Umbilical cord (tissue), 2 donors: ENCODE measurements at places on chromosomes 12 and 14.
A peak's percentile ranks its signal among the peaks of the same experiment; 100 is the strongest.

DNA sequence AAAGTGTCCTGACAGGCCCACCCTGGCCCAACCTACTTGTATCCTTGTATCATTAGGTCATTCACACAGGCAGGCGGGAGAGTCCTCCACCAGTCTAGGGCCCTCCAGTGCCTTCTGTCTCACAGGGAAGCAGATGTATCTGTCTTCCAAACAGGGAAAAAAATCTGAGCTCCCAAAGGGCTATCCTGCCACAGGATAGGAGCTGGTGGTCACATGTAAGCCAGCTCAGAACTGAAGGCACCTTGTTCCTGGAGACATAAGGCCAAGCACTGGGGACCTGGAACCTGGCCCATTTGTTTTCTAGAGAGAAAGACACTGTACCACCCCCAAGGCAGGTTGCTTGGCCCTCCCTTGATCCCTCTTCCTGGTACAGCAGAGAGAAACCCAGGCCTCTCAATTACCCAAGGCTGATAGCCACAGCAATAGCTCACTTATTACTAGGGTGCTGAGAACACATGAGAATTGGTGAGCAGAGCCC lies 19.4 kb upstream of the PLEKHH1 start:
- DNase-seq = no peak

DNA sequence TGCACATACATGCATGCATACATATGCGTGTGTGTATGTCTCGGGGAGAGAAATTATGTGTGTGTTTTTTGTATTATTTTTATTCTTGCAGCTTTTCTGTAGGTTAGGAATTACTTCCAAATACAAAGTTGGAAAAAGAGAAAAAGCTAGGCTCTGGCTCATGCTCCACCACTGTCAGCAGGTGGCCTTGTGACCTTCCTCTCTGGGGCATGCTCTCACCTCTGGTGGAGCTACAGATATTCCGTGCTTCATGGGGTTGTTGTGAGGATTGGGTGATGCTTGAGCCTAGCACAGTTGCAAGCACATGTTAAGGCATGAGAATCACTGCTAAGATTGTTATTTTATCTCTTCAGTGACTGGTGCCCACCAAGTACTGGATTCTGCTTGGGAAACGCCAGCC lies 6.7 kb upstream of the SERPINA6 start:
- DNase-seq = no peak

DNA sequence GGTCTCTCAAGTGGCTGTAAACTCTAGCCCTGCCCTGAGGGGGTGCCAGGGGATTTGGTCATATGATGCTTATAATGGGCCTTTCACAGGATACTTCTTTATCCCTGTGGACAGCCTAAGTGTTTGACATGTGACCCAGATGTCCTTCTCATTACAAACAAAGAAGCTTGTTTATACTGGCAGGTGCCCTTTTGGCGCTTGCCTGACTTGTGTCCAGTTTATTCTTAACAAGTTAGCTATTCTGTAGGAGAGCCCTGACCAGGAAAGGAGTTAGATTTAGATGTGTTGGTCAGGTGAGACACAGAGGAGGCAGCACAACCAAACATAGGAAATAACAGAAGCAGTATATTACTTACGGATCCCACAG lies 51.9 kb downstream of the CCDC91 start:
- DNase-seq = no peak

DNA sequence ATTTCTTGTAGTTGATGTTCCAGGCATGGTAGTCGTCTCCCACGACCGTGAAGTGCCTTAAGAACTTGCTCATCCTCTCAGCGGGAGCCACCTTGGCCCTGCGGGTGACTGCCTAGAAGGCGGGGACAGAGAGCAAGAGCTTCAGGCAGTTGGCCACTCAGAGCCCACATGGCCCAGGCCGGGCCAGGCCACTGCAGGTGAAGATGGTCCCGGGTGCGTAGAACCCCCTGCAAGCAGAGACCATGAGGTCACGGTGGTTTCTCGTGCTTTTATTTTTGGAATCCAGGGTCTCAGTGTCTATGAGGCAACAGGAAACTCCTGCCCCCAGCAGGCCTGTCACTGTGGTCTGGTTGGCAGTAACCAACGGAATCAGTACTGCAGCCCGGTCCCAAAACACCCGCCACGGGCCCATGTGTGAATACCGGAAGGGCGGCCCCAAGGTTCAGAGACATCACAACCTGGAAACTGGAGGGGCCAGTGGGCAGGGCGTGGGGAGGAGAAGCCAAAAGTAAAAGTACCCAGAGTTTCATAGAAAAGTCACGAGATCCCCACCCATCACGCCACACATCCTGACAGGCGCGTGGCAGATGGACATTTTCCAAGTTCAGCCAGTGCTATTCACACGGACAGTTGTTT lies 27.5 kb downstream of the HVCN1 start:
- DNase-seq = no peak

DNA sequence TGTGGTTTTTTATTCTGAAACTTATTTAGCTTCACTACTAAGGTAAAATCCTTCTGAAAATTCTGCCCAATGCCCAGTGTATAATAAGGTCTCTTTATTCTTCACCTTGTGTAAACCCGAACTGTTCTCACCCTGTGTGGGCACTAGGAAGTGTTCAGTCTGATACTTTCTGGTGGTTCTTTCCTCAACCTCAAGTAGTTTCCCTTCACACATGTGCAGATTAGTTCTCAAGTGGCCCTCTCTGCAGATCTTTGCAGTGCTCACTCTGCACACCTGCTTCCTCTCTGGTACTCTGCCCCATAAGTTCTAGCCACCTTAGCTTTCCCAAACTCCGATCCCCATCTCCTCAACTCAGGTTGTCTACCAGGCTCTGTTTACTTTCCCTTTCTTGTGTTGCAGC lies 61.6 kb downstream of the RAD51B start:
- DNase-seq = no peak

GRCh38 chr12:112482733-112483132 lies 64.0 kb downstream of the PTPN11 start:
- no peak for DNase-seq

DNA sequence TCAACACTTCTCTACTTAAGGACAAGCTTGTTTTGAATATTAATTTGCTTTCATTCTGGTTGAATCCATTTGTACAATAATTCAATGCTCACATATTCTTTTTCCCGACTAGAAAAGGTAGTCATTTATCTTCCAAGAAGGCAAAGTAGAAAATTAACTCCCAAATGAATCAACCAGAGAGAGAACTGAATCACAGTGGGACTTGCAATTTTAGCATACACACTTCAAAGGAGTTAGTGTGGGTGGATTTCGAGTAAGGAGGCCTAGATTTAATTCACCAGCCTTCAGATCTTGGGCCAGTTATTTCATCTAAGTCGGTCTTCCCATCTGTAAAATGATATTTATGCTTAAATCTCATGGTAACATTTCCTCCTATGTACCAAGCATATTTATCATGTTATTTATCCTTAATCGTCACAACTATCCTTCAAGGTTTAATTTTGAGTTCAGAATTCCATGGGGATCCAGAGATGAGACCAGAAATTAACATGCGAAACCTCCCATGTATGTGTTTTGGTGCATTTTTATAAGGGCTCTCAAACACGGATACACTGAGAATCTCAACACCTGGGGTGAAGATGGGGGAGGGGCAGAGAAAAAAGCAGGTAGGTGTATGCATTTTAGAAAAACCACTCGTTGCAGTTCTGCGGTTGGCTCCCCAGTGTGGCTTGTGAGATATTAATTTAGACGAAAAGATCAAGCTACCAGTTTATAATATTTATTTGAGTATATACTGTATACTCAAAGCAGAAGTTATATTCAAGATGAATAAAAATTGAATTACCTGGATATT lies 38.9 kb upstream of the IL22 start:
- peak; percentile 44 for DNase-seq

- no peak for DNase-seq
Measured at GRCh38 chr12:130200445-130200844, 38.2 kb downstream of the FZD10 start.

DNA sequence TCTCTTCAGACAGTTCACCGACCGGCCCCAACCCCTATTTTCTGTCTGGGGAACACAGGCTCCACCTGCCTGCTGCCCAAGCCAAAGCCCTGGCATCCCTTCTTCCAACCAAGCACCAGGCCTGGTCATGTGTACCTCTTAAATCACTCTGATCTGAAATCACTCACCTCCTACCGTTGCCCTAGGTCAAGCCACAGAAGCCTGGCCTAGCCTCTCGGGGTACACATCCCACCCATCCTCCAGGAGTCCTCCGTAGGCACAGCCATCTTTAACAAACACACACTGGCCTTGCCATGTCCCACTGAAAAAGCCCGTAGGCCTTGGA lies 81.8 kb downstream of the IRF2BPL start:
- DNase-seq = no peak

DNA sequence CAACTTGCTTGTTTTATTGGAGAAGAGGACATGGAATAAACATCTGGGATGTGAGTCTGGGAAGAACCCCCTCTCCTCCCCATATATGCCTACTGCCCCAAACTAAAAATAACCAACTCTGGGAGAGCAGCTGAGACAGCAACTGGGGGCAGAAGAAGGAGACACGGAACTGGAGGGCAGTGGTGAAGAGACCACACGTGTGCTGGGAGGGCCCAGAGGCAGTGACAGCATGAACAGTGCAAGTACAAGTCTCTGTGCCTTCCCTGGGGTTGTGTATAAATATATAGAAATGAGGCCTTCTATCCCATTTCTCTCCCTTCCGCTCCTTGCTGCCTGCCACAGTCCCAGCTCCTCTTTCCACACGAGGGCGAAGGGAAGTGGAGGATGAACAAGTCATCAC lies 4.0 kb upstream of the KRT73 start:
- DNase-seq = no peak

GRCh38 chr12:48613321-48613720 lies 43.5 kb upstream of the LALBA start:
- no peak for DNase-seq

GRCh38 chr12:76962099-76962498 lies 83.3 kb upstream of the CSRP2 start:
- DNase-seq = no peak

- peak; percentile 18 for DNase-seq
Measured at GRCh38 chr12:26732005-26732908, 100.7 kb downstream of the ITPR2 start.

- peak; percentile 17 for DNase-seq
Measured at GRCh38 chr12:54658306-54659264, 10.4 kb upstream of the DCD start.

- DNase-seq = no peak
Measured at GRCh38 chr12:29738365-29738764, 45.4 kb downstream of the TMTC1 start.

DNA sequence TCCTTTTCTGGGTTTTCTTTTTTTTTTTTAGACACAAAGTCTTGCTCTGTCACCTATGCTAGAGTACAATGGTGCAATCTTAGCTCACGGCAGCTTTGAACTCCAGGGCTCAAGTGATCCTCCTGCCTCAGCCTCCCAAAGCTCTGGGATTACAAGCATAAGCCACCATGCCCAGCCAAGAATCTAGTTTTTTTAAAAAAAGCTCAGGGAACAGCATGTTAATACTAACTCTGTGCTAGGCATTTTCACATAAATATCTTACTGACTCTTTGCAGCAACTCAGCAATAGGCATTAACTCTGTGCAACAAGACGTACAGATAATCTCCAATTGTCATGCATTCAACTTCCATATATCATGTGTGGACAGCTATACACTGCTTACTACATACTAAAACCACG lies 97.4 kb downstream of the LLPH start:
- peak; percentile 95 for DNase-seq

GRCh38 chr12:65280306-65280705 lies 1.8 kb downstream of the MSRB3 start:
- no peak for DNase-seq

DNA sequence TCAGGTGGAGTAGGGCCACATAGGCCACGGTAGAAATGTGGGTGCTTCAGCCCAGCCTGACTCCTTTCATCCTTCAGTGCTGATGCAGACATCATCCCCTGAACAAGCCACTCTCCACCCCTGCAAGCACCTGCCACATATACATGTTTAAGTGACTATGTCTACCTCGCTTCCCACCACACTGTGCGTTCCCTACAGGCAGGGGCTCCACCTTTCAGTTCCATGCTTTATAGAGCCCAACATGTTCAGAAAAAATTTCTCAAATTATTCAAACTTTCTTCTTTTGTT lies 11.6 kb downstream of the SLC7A7 start:
- no peak for DNase-seq

GRCh38 chr12:18755341-18755740 lies 17.4 kb downstream of the CAPZA3 start:
- DNase-seq = no peak

DNA sequence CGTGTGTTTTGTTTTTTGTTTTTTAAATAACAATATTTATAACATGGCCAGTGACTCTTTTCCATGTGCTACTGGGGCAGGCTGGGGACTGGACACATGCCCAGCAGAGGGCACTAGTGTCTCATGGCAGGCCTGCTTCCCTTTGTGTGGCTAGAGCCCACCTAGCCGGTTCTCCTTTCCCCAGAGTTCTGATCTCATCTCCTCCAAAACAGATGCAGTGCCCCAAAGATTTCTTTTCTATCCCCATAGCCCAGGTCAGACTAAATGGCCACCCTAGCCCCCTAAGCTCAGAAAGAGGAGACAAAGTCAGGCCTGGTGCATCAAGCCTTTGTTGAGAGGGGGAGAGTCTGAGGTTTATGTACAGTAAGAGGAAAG lies 21.2 kb downstream of the PRPF40B start:
- DNase-seq = peak; percentile 80

DNA sequence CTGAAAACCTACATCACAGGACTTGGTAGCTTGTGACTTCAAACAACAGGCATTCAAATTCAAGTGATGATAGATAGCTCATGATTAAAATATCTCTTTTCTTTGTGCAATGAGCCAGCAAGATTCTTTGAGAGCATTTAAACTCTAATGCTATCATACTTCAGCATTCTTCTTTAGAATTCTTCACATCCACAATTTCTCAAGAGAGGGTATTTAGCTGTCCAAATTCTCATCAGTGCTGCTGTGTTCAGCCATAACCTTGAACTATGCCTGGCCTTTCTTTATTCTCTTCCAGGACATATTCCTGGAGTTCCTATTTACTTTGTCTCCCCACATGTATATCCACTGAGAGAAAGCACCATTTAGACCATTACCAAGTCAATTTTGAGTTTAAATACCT lies 321.1 kb downstream of the EGLN3 start:
- no peak for DNase-seq

- DNase-seq = no peak
Measured at GRCh38 chr12:42780671-42781070, 191.1 kb upstream of the PRICKLE1 start.

- DNase-seq = no peak
Measured at GRCh38 chr14:36939265-36939664, 233.1 kb downstream of the SLC25A21 start.

DNA sequence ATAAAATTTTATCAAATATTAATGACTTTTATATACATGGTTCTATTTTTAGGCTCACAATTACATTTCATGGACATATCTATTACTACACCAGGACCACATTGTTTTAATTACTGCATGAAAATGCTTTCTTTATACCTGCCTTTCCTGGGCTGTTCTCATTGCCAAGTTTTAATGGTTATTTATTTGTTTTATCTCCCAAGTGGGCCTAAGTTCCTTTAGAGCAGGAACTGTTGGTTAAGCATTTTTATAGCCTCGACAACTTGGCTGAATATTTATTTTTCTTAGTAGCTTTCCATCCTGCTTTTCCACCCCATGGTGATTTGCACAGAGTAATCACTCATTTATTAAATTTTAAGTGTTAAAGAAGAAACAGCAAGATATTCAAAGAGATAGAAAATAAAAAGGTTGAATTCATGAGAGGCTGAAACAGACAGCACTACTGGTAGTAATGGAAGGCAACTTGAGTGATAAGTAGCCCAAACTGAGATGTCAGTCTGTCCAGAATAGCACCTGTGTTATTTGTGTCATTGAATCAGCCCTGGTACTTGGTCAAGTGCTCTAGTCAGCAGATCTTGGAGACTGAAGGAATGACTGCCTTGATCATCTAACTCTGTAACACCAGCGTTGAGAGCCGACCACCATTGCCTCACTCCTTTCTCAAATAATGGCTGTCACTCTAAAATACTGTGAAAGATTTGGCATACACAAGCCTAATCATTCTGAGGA lies 119.1 kb upstream of the EGLN3 start:
- no peak for DNase-seq
